ENCODE measurements at places on chromosomes 2 and 18.

- no peak for DNase-seq
These were observed 5.2 kb upstream of the GPD2 start for GRCh38 chr2:156430980-156431358.

- no peak for DNase-seq
These were observed 264.1 kb upstream of the MEIS1 start for GRCh38 chr2:66170744-66171330.

DNA sequence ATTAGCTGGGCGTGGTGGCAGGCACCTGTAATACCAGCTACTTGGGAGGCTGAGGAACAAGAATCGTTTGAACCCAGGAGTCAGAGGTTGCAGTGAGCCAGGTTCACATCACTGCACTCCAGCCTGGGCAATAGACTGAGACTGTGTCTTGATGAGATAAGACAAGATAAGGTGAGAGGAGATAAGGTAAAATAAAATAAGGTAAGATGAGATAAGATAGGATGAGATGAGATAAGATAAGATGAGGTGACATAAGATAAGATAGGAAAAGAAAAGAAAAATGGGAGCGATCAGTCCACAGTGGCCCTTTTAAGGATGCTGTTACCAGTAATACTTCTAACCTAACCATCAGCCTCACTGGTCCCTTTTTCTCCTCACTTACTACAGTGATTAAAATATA lies 134.3 kb upstream of the UNC80 start:
- DNase-seq, result no peak

DNA sequence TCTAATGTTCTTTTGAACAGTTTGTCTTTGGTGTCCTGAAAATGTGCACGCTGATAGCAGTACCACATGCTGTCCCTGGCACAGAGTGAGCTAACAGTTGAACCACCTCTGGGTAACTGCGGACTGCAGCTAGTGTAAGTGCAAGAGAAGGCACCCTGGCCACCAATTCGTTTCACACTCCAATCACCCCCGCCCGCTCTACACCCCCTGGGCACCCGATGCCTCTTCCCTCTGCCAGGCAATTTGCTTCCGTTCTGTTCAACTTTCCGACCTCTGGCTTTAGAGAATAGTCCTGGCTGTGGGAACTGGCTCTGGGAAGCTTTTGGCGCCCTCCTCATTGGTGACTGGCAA lies 1.4 kb downstream of the DOCK10 start:
- no peak for DNase-seq

DNA sequence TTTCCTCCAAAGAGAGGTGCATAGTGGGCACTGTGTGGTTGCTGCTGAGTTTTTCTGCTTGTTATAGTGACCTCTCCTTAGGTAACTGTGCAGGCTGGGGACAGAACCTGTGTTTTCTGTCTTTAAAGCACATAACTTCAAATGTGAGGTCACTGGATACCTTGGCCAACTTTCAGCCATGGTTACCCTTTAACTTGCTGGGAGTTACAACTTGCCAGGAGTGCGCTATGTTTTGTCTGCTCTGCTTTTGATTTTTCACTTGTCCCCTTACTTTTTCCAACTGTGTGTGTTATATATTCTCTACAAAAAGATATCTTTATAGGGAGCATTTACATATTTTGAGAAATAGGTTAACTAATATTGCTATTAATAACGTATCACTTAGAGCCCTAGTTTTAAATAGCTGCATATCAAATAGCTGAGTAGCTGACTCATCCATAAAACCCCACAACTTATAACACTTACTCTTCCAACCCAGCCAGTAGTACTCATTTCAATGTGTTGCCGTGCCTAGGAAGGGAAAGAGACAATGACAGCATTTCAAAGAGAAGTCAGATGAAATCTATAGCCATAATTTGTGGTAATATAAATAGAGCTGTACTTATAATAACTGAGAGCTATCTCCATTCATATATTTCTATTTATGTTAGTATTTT lies 51.6 kb downstream of the DPP4 start:
- no peak for DNase-seq

GRCh38 chr2:215286309-215286708 lies 25.6 kb upstream of the ATIC start:
- no peak for DNase-seq

- no peak for DNase-seq
These were observed 143.4 kb upstream of the GPC1 start for GRCh38 chr2:240292035-240292574.

GRCh38 chr2:105383432-105384166 lies 15.3 kb downstream of the FHL2 start:
- no peak for DNase-seq

DNA sequence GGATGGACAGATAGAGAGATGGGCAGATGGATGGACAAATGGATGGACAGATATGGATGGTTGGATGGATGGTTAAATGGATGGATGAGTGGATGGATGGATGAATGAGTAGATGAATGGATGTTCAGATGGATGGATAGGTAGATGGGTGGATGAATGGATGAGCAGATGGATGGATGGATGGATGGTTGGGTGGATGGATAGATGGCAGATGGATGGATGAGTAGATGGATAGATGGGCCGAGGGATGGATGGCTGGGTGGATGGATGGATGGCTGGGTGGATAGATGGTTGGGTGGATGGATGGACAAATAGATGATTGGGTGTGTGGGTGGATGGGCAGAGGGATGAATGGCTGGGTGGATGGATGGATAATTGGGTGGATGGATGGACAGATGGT lies 98.9 kb upstream of the OTOS start:
- DNase-seq, result no peak

Measured in NCI-H2171 (cell line).